ENCODE measurements at places on chromosomes 5 and 9.

DNA sequence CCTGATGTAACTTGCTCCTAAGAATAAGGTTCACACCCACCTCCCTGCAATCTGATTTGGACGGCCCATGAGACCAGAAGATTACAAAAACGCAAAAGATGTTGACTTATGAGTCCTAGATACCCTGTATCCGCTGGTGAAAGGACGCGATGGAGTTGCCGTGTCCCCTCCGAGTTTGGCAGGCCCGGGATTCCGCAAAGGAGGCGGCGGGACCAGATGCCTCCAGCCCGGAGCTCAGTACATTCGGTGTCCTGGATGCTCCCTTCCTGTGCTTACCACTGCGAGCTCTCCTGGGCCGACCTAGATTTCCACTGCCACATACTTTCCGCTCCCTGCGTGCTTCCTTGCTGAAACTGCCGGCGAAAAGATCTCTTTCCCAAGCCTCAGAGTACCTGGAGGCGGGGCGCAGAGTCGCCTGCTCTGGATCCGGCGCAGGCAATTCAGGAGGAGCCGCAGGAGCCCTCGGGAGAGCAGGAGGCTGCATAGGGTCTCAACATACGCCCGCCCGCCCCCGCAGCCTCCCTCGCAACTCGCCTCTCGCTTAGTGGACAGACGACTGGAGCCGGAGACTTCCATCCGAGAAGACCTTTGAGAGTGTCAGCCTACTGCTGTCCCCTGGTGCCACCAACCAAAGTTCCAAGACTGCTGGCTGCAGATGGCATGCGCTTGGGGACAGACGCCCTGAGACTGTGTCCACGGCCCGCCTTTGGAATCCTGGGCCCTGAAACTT, 39.8 kb downstream of the ANXA2R start:
- no peak for DNase-seq

DNA sequence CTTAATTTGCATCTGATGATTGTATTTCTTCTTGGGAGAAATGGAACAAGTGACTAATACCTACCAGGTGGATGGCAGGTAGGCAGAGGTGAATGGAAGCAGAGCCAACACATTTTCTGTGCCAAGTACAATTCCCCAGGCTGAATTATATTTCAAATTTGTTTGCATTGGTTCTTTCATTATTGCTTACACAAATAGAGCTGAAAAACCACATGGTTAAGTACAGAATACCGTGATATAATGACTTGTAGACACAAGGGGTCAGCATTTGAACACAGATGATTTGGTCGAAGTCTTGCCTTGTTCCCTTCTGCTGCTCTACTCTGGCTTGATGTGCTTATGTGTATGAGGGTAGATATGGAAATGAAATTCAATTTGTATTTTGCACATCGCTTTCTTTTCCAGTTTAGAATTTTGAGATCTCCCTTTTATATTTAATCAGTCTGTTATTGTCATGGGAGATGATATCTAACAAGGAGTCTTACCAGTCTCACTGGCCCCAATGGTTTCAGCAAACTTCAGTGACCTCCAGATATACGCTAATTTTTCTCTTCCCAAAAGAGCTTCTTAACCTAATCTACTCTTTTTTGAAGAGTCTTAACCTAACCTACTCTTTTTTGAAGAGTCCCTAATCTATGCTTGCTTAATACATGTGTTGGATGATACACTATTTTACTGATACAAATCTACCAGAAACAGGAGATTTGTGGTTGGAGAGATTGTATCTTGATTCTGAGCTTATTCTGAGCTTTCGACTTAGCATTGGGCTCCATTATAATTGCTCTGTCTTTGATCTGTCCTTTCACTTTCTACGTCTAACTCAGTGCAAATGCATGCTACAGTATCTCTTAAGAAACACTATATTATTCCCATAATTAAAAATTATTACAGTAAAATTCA, 88.1 kb downstream of the PCSK1 start:
- DNase-seq: no peak

- no peak for DNase-seq
These were observed 101.4 kb downstream of the TMEM167A start for GRCh38 chr5:82975812-82976211.

DNA sequence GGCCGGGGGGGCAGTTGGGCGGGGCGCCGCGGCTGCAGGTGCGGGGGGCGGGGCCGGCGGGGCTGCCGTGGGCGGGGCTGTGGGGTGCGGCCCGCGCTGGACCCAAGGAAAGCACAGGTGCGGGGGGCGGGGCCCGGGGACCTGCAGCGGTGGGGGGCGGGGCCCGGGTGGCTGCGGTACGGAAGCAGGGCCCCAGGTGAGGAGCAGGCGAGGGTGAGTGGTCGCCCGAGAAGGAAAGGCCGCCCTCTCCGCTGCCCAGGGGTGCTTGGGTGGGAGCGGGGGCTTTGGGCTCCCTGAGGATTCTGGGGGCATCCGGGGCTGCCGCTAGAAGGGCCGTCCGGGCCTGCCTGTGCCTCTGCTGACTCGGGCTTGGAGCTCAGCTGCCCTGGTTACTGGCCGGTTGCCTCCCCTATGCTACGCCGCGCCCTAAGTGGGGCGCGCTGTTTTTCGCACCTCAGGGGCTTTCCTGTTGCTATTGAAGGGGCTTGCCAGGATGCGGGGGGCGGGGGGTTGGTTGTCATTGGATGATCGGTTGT, 767 bp downstream of the RALGPS1 start:
- peak; percentile 26 for DNase-seq

DNA sequence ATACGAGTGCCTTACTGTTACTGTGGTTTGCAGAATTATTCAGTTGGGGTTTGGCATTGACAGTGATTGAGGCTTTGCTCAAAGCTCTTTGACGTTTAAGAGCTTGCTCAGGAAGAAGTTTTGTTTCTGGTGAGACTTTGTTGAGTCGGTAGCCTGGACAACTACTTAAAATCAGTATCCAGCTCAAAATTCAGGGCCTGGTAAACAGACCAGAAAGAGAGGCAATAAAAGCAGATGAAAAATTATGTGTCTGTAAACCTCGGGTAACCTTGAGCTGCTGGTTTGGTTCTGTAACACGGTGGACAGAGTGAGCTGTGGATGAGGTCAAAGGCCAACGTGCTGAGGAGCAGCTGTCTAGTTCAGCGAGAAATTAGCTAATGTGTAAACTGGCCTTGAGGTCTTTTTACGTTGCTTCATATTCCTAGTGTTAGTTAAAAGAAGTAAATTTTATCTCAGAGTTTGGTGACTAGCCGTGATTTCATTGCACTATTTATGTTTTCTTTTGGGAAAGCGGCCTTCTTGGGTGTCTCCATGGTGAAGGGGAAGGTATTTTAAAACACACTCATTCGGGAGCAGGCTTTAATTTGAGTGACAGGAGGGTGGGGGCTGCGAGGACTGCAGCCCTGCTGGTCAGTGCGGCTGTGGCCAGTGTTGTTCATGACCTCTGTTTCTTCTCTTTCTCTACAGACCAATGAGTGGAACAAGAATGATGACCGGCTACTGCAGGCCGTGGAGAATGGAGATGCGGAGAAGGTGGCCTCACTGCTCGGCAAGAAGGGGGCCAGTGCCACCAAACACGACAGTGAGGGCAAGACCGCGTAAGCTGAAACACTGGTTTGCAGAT, 82.0 kb upstream of the TTC23L start:
- no peak for DNase-seq

- DNase-seq: peak; percentile 14
These were observed 76.8 kb downstream of the ZDHHC21 start for GRCh38 chr9:14616188-14616982.

GRCh38 chr9:91210318-91210717, 151.4 kb downstream of the AUH start:
- DNase-seq: no peak

- no peak for DNase-seq
These were observed 63.6 kb downstream of the RNF180 start for GRCh38 chr5:64229163-64229774.
